AML-193 (cell line): ENCODE measurements at places on chromosomes 6 and 20.
A peak's percentile ranks its signal among the peaks of the same experiment; 100 is the strongest.

DNA sequence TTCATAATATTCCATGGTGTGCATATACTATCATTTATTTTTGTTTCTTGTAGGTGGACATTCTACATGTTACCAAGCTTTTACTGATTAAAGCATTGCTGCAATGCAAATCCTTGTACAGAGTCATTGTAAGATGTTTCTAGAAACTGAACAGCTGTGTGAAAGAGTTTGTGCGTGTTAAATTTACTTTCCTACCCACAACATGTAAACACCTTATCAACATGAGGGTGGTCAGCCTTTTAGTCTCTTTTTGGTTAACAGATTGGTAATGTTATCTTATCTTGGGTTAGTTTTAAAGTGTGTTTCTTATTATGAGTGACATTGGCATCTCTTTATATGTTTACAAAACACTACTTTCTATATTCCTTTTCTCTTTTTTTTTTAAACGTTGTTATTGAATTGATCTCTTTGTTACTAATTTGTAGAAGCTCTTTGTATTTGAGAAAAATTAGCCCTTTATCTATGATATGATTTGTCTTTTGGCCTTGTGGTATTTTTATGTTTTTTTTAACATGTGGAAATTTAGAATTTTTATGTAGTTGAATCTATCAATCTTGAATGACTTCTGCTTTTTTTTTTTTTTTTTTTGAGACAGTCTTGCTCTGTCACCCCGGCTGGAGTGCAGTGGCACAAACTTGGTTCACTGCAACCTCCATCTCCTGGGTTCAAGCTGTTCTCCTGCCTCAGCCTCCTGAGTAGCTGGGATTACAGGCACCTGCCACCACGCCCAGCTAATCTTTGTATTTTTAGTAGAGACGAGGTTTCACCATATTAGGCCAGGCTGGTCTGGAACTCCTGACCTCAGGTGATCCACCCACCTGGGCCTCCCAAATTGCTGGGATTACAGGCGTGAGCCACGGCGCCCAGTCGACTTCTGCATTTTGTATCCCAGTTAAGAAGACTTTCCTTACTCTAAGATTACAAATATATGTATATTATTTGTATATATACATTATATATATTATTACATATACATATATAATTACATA lies 112.1 kb downstream of the TCP11 start:
- DNase-seq, result no peak

DNA sequence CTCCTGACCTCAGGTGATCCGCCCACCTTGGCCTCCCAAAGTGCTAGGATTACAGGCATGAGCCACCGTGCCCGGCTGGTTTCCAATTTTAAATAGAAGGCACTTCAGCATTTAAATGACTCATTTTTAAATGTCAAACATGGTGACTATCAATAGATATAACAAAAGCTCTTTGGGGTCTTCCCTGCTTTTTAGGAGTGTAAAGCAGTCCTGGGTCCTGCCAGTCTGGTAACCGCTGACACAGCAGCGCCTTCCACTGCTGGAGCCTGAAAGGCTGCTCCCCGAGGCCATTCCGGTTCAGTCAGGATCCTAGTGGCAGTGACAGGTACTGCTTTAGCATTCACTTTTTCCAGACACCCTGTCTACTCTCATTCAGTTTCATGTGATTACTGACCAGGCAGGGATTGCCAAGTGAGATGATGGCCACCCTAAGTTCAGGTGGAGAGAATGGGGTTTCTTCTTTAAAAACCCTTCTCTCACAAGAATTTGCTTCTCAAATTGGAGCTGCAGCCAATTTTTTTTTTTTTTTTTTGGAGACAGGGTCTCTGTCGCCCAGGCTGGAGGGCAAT lies 5.1 kb downstream of the DIDO1 start:
- peak; percentile 30 for DNase-seq

GRCh38 chr6:149059557-149059956 lies 258.0 kb upstream of the TAB2 start:
- no peak for DNase-seq

DNA sequence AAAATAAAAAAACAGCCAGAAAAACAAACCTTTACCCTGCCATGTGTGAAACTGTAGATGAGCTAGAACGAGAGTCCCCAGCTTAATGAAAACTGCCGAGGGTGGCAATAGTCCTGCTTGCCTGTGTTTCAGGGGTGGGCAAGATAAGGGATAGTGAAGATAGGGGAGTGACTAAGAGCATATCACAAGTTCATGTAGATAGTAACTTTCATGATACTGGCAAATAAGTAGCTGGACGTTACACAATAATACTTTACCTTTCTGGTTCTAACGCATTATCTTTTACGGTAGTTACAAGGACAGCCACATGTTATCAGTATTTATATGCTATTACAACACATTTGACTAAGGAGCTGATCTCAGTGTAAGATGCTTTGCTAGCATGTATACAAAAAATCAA lies 9.3 kb upstream of the FBXO9 start:
- DNase-seq, result no peak

GRCh38 chr6:42269553-42269952 lies 51.9 kb upstream of the MRPS10 start:
- DNase-seq, result no peak

DNA sequence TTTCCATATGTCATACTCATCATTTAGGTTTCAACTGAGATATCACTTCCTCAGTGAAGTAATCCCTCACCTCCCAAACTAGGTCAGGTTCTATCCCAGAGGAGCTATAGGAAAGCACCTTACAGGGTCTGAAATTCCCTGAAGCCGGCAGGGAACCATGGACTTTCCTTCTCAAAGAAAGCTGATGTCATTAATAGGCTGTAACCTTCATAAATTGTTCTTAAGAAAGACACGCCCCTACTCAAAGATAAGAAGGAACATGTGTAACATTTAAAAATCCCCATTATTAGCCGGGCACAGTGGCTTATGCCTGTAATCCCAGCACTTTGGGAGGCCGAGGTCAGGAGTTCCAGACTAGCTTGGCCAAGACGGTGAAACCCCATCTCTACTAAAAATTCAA lies 50.0 kb upstream of the RNGTT start:
- DNase-seq, result no peak

DNA sequence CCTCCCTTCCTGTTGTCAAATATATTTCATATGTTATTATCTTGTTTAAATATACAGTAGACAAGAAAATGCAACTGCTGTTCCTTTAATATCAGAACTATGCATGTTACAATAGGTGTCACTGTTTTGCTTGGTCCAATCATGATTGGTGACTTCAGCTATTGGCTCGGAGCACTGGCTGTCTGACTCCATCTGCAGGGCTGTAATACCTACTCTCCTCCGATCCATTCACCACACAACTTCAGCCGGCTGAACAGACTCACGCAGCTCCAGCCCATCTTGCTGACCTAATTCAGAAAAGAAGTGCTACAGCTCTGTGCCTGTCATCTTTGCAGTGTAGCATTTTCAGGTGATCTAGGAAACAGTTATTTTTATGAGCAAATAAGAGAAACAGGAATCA lies at the start of gene BTBD3:
Gene BTBD3, plus strand, starts transcription at position 231 of the 400 bp plus-strand sequence. CDS start 383 bp downstream, outside the sequence.
- DNase-seq, result no peak

DNA sequence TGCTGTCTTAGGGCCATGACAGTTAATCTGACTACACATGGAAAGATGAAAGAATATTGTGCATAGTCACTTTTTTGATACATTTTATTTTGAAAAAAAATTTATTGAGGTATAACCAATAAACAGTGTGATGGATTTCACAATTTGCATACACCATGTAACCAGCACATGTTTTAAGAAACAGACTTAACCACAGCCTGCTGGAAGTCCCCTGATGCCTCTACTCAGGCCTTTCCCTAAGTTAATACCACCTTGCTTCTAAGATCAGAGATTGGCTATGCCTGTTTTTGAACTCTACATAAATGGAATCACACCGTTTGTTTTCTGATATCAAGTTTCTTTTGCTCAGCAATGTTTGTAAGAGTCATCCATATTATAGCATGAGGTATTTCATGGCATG lies 136.3 kb downstream of the CFAP61 start:
- no peak for DNase-seq

- DNase-seq, result no peak
Measured at GRCh38 chr6:5566718-5567117, 305.4 kb downstream of the FARS2 start.

DNA sequence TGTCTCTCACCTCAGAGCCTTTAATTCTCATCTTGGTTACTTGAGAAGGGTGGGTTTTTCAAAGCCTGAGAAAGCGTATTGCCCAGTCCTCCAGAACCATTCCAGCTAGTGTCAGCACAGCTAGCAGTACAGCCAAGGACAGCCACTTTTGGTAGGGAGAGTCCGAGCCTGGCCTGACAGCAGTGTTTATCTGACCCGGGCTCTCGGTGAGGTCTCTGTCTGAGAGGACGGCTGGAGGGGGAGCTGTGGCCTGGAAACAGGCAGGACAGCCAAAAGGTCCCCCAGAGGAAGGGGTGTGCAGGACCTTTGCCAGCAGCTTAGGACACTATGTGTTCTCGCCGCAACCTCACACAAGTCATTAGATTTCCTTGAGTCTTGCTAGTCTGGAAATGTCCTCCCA lies 38.8 kb downstream of the LYRM2 start:
- no peak for DNase-seq

DNA sequence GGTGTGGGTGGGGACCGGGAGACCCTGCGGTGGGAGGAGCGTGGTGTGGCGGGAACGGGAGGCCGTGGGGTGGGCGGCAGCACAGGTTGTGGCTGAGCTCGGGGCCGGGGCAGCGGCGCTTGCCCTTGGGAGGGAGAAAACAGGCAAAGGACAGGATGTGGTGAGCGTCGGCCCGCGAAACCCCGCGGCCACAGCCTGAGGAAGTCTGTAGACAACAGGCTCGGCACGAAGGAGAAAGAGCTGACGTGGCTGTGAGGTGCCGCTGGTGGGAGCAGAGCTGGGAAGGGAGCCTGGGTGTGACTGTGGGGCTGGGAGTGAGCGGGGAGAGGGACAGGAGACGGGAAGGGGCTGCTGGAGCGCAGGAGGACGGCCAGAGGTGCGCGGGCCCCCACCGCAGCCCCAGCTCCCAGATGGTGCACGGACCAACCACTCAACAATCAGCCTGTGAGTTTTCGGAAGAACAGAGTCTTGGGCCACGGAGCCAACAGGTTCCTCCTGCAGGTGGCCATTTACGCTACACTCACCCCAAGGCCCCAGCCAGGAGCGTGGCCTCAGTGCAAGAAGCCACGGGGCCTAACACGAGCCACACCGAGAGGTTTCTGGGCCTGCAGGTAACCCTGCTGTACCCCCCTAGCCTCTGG lies 202.8 kb downstream of the DLL1 start:
- peak; percentile 41 for DNase-seq

- DNase-seq, result no peak
Measured at GRCh38 chr6:122984393-122984792, 11.6 kb upstream of the CLVS2 start.

GRCh38 chr20:9202420-9203080 lies 133.7 kb downstream of the PLCB4 start:
- DNase-seq, result no peak

DNA sequence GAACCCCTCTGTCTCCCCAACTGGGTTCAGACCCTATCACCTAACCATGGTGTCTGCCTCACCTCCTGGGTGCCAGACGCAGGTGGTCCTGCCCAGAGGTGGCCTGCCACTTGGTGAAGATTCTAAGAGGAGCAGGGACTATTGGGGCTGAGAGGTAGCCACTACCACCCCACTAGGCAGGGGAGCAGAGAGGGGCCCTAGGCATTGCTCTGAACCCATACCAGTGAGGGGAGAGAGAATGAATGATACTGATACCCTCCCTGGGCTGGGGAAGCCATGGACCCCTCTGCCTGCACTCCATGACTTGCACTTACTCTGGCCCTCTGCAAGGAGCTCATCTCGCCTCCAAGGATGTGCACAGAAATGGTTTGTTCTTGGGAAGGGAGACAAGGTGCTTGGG lies 31.7 kb upstream of the SPDEF start:
- no peak for DNase-seq

DNA sequence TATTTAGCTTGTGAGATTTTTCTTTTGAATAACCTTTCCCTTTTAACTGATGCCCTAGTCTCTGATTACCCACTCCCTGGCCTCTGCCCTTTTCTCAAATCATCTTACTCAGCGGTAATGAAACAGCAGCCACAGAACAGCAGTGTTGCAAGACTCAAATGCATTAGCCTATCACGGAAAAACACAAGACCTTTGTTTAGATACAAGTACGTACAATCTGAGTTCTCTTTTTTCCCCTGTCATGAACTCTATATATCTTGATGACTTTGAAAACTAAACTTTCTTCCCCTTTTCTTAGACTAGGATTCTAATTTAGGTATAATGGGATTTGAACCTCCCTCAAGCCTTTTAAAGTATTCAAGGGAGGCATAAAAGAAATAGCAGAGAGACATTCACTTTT lies 1034.9 kb downstream of the EYS start:
- DNase-seq, result no peak

DNA sequence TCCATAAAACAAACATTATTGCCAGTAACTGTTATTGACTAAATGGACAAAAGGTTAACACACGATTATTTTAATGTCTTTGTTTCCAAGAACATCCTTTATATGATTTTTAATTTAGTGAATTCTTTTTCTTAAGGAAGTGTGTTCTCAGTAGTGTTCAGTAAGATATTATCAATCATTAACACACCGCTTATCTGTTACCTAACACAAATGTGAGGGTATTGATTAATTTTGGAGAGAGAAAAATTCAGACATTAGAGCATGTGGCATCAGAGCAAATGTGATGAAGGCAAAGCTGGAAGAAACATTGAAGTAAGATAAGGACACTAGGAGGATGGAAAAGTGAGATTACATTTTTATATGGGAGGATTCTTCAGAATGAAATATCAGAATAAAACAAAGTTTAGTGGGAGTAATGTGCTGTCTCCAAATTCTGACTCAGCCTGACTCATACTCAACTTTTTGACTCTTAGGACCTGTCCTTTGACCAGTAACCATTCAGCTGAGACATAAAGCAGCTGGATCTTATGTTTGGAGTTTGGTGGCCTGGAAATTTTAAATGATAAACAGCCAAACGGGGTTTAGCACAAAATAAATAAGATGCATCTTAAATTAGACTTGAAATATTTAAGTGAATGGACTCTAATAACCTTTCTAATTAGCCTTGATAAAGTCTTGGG lies 348.6 kb downstream of the CD109 start:
- no peak for DNase-seq

DNA sequence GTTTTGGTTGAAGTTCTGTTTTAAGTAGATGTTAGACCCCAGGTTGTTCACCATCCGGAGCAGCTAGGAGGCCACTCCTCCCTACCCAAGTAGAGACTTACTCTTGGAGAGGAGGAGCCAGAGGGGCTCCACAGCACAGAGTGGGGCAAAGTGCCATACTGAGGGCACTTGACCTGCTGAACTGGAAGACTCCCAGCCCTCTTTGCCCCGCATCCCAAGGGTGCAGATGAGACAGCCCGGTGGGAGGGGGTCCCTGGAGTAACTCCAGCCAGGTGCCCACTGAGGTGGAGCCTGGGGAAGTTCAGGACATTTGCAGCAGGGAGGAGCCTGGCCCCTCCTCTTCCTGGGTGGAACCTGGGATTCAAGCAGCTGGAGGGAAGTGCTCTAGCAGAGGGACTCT lies 102.1 kb upstream of the GPR6 start:
- DNase-seq, result no peak

- DNase-seq, result no peak
Measured at GRCh38 chr20:48298433-48298832, 513.2 kb upstream of the SULF2 start.

GRCh38 chr6:149320796-149321195 lies 3.3 kb downstream of the TAB2 start:
- DNase-seq, result peak; percentile 36
